ENCODE measurements at places on chromosomes 1 and 21. TPM values are rescaled to one million over a fixed set of nuclear protein-coding genes. Genes with fewer than 3 reads are reported as not detected.

AGPAT3 gene
- 39.0 TPM for total RNA-seq

PLA2G2A gene
- not detected for total RNA-seq

PLA2G2E gene
- not detected for total RNA-seq

BRINP2 gene
- not detected for total RNA-seq

ZSWIM5 gene
- 0.55 TPM for total RNA-seq

APCS gene
- total RNA-seq: not detected

SLC22A15 gene
- 1.8 TPM for total RNA-seq

CD101 gene
- total RNA-seq: 1.8 TPM

MYOG gene
- total RNA-seq: not detected

L1TD1 gene
- not detected for total RNA-seq

ATP6V1G3 gene
- total RNA-seq: not detected

HCN3 gene
- 7.5 TPM for total RNA-seq

LRRC7 gene
- total RNA-seq: not detected

ATP5PO gene
- 134 TPM for total RNA-seq

MINDY1 gene
- 17.6 TPM for total RNA-seq

SLC9A1 gene
- 17.9 TPM for total RNA-seq

FOXO6 gene
- 9.0 TPM for total RNA-seq

FMO2 gene
- total RNA-seq: not detected

HES5 gene
- not detected for total RNA-seq

SPRR2B gene
- total RNA-seq: not detected

RAB25 gene
- 129 TPM for total RNA-seq

ACTL8 gene
- 0.55 TPM for total RNA-seq

CCDC17 gene
- 5.6 TPM for total RNA-seq

PLCH2 gene
- total RNA-seq: 1.5 TPM

NKAIN1 gene
- total RNA-seq: not detected

USP33 gene
- 54.9 TPM for total RNA-seq

IL6R gene
- total RNA-seq: 1.5 TPM

C1orf185 gene
- total RNA-seq: not detected

TFAP2E gene
- total RNA-seq: 0.72 TPM

RBM11 gene
- total RNA-seq: 2.4 TPM

JTB gene
- total RNA-seq: 106 TPM

TMEM82 gene
- total RNA-seq: not detected

GRHL3 gene
- total RNA-seq: 1.7 TPM

CREB3L4 gene
- total RNA-seq: 23.4 TPM

AQP10 gene
- not detected for total RNA-seq

FCRL4 gene
- total RNA-seq: not detected

SIPA1L2 gene
- not detected for total RNA-seq

DNALI1 gene
- total RNA-seq: not detected

KCNJ9 gene
- total RNA-seq: not detected

OLIG2 gene
- total RNA-seq: not detected

GBP2 gene
- total RNA-seq: 9.6 TPM

COL8A2 gene
- 0.20 TPM for total RNA-seq

SPRR3 gene
- total RNA-seq: 0.57 TPM

SLC30A10 gene
- not detected for total RNA-seq

PLEKHN1 gene
- total RNA-seq: 9.1 TPM

STUM gene
- total RNA-seq: not detected

FAM110D gene
- 0.23 TPM for total RNA-seq

RIPK4 gene
- 30.1 TPM for total RNA-seq

ICOSLG gene
- 2.9 TPM for total RNA-seq

CAPN9 gene
- not detected for total RNA-seq

HMGCS2 gene
- not detected for total RNA-seq

NCF2 gene
- 54.3 TPM for total RNA-seq

LRRC53 gene
- not detected for total RNA-seq

TRIM17 gene
- 55.5 TPM for total RNA-seq

CFHR1 gene
- 0.81 TPM for total RNA-seq

CTBS gene
- total RNA-seq: 20.2 TPM

FAM72D gene
- 8.3 TPM for total RNA-seq

AHCTF1 gene
- total RNA-seq: 34.3 TPM

ARHGAP30 gene
- total RNA-seq: 0.46 TPM

All from PC-9 (cell line).